Stimulated activated CD8-positive, alpha-beta memory T cell treated with anti-CD3 and anti-CD28 coated beads, Interleukin-4, amount 100 ng/mL, for 4 hours (primary cell): ENCODE measurements at places on chromosomes 2 and 18.

DNA sequence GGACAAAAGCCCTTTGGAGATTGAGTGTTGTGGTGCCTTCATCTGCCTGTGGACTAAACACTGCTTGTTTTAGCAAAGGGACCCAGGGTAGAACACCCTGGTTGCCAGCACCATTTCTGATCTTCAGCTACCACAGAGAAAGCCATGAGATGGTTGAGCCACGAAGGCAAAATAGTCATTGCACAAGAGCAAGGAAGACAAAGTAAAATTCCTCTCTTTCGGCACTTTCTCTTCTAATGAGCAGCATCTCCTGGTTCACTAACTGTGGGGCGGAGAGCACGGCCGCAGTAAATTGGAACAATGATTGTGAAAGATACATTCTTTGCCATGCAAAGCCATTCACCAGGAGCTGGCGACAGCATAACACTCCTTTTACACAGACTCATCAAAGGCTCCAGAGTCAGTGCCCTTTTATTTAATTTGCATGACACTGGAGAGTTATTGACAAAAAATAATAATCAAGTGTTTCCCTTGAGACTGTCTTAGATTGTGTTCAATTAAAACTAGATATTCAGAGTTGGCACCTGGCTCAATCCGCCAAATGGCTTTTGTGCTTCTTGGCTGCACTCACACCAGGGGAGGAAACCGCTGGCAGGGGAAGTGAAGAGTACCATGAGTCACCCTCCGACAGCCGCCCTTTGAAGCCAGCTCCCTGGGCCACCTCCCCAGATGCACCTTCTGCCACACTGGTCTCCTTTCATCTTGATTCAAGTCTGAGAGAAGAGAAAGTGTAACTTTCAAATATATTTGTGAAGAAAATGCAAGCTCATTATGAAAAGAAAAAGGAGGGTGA is 100.5 kb upstream of the MEIS1 start:
- DNase-seq: no peak

DNA sequence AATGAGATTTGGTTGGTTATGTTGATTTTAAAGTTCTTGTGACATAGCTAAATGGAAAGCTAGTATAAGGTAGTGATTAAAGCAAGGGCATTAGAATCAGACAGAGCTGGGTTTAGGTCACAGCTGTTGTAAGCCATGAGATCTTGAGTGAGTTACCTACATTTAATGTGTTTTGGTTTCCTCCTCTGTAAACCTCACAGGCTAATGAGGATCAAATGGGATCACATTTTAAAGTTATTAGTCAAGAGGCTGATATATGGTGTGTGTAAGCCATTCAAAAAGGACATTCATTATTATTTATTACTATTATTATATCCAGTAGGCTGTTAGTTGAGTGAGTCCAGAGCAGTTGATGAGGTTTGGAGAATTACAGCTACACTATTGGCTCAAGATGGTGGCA is 416.2 kb downstream of the IRS1 start:
- no peak for DNase-seq

GRCh38 chr2:124610866-124611265 is 585.8 kb downstream of the CNTNAP5 start:
- no peak for DNase-seq

GRCh38 chr2:165017966-165018596 is 62.8 kb upstream of the SLC38A11 start:
- DNase-seq: no peak

DNA sequence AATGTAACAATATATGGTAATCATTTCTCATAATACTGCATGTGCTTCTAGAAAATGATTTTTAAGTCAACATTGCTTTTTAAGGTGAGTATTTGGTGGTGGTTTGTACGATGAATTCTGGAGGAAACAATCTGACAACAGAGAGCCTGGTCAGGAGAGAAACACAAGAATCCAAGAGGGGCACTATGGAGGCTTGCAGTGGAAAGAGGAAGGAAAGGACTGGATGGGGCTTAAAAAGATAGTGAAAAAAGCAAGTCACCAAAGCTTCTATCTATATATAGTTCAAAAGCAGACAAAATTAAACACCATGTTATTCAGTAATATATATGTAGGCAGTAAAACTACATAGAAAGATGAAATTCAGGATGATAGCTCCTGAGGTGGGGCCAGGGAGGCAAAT is 109.4 kb upstream of the SERTAD2 start:
- DNase-seq: no peak

- no peak for DNase-seq
Observed at GRCh38 chr2:208099682-208100470, 24.4 kb downstream of the CRYGD start.

DNA sequence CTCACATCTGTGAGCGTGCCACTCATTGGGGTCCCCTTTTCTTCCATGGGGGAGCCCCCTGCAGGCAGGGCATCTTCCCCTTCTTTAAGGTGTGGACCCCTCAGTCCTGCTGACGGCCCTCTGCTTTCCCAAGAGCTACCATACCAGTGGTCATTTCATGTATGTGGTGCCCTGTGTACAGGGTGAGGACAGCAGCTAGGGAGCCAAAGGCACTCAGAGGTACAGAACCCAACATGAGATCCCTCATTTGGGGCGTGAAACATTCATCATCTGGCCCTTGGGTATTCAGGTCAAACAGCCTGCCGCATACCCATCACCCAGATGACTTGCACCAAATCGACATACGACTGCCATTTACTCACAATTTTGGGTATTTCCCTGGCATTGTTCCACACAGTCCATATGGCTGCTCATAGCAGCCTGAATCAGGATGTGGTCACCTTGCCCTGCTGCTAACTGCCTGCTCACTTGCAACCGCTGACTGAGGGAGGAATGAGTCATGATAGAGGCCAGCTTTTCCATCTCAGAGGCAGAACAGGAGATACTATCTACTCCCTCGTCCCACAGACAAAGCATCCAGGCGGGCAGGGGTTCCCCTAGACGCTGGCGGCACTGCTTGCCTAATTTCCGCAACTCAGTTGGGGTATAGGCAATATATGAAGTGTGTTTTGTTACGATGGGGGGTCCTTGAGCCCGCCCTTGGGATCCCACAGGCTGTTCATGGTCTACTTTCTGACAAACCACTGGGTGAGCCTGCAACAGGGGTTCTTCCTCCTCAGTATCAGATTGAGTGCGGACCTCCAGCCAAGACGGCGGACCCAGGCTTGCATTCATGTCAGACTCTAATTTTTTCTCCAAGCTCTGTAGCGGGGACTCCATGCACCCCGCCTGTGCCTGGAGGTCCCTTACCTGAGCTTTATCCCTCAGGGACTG is 228.6 kb downstream of the SATB2 start:
- DNase-seq: no peak

GRCh38 chr18:76484749-76485387 is 10.2 kb downstream of the ZNF516 start:
- no peak for DNase-seq

DNA sequence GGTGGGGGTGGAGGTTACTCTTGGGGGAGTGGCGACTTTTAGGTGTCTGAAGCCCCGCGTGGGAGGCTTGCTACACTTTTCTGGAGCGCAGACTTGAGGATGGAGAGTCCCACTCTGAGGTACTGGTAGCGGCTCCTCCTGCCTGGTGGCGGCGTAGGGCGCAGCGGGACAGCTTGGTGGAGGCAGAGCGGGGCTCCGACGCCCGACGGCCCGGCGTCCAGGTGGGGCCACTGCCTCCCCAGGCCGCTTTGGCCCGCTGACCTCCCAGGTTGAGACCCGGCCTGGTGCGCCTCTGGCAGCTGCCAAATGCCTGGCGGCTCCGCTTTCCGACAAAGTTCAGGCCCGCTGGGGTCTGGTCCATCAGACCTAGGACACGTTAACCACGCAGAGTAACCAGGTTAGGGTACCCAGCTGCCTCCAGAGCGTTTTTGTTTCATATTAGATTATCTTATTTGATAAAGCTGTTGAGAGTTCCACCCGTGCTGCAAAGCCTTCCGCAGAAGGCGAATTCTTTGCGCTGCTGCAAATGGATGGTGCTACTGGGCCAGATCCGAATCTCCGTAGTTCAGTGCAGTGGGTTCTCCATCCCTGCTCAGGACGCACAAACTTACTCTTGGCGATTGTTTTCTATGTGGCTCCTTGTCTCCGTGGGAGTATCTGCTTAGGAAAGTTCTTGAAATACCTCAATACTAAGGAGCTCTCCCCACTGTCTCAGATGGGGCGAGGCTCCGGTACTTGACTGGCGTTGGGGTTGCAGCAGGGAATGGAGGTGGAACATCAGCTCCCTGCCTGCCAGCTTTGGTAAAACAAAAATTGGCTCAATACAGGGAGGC is 405.9 kb downstream of the XIRP2 start:
- DNase-seq: no peak

- DNase-seq: no peak
Observed at GRCh38 chr18:26593365-26594320, 45.3 kb upstream of the KCTD1 start.

- no peak for DNase-seq
Observed at GRCh38 chr2:100246163-100247145, 75.8 kb downstream of the LONRF2 start.

- no peak for DNase-seq
Observed at GRCh38 chr18:27478459-27478858, 293.4 kb upstream of the CHST9 start.

- no peak for DNase-seq
Observed at GRCh38 chr18:3172097-3172496, 47.7 kb downstream of the MYOM1 start.

- no peak for DNase-seq
Observed at GRCh38 chr2:5791371-5791770, 99.2 kb downstream of the SOX11 start.

DNA sequence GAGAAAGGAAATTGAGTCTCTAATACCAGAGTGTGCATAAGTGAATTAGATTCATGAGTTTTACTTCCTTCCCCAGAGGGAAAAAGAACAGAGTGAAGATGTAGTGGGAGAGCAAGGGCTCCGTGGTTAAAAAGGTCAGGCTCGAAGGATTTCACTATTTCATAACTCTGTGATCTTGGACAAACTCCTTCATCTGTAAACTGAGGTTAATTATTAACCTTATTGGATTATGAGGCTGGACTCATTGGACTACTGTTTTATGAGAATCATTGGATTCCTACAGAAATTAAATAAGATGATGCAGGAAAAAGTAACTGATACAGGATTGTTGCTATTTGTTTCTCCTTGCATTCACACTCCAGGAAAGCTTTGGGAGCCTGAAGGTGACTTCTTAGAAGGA is 45.0 kb downstream of the SRD5A2 start:
- no peak for DNase-seq

- no peak for DNase-seq
Observed at GRCh38 chr2:134420259-134420658, 166.4 kb downstream of the MGAT5 start.

GRCh38 chr2:30421026-30421603 is 25.9 kb upstream of the LCLAT1 start:
- DNase-seq: no peak

DNA sequence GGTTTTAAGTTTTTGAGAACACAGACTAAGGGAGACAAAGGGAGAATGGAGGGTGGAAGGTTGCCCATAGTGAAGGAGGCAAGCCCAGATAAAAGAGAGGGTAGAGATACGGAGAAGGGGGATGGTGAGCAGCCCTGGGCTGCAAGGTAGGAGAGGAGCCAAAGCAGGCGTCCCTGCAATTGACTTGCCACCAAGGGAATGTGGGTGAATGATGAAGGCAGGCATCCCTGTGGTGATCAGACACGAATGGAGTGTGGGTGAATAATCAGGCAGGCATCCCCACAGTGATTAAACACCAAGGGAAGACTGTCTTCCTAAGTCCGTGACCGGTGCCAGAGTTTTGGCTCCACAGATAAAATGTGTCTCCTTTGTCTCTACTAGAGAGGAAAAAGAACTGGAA is 16.5 kb upstream of the ALPK2 start:
- no peak for DNase-seq

- no peak for DNase-seq
Observed at GRCh38 chr2:30914456-30914855, 107.2 kb upstream of the CAPN13 start.

DNA sequence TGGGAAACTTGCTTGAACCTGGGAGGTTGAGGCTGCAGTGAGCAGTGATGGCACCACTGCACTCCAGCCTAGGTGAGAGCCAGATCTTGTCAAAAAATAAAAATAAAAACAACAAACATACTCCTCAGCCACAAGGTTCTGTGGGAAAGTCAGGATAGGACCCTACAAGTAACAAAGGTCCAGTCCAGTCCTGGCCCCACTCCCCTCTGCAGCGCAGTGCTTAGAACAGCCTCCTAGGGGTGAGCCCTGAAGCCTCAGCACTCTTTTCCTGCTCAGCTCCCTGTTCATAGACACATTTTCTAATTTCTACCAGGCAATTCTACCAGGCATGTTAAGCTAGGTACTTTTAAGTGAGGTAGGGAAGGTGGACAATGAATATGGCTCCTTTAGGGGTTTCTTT is 22.2 kb upstream of the SDC1 start:
- DNase-seq: no peak

DNA sequence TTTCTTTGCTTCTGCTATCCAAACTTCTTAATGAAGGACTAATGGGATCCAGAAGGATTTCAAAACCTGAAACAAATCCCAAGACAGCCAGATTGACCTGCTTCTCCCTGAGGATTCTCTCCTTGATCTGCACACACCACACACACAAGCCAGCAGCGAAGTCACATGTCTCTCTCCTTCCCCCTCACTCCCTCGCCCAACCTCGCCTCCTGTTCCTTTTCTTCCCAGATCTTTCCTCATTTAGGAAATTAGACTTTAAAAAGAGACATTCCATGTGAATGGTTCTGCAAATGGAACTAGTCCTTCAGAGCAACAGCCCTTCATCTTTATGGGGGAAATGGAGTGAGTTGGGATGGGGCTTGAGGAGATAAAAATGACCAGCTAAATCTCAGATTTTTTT is 639.1 kb upstream of the SETBP1 start:
- DNase-seq: no peak

DNA sequence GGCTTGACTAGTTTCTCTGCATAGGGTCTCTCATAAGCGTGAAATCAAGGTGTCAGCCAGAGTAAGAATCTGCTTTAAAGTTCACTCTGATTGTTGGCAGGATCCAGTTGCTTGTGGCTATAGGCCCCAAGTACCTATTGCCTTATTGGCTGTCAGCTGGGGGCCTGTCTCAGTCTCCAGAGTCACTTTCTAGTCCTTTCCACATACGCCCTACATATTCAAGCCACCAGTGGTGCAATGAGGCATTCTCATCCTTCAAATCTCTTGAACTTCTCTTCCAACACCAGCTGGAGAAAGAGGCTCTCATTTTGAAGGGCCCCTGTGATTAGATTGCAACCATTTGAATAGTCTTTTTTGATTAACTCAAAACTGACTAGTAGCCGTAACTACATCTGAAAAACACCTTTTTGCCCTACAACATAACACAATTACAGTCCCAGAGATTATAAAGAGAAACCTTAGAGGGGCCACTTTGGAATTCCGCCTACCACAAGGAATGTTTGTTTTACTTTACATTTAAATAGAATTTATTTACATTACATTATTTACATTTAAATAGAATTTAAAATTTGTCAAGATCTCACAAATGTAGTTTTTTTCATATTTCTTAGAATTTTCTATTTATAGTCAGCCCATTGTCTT is 520.1 kb downstream of the DSC3 start:
- no peak for DNase-seq

DNA sequence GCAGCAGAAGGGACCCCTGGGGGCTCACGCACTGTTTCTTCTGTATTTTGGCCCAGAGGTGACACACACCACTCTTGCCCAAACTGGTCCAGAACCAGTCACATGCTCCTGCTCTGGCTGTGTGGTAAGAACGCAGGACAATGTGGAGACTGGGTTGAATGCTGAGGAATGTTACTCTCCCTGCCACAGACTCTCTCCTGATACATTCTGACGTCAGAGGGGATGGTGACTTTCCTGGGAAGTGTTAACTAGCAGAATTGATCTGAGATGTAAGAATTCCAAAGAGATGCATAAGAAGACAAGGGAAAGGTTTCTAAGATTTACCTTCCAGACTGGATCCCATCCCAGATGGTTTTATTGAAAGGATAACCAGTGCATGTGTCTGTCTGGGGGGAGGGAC is 100.8 kb downstream of the ASB1 start:
- DNase-seq: no peak
